Mesothelial cell of epicardium (in vitro differentiated cells): ENCODE measurements at places on chromosomes 4 and X. TPM values are rescaled to one million over a fixed set of nuclear protein-coding genes. Genes with fewer than 3 reads are reported as not detected.

The CASP6 gene
- total RNA-seq = 36.7 to 38.2 TPM (median 37.3 TPM) in 3 replicates

- no peaks in the 10 kb centered on the region for H3K27me3 ChIP-seq
- H3K4me1 ChIP-seq = no peaks in the 10 kb centered on the region
- no peaks in the 10 kb centered on the region for H3K36me3 ChIP-seq
- H3K4me3 ChIP-seq = no peak overlapping the region
Observed at GRCh38 chrX:117147249-117147648, 684.5 kb upstream of the CT83 start.

DNA sequence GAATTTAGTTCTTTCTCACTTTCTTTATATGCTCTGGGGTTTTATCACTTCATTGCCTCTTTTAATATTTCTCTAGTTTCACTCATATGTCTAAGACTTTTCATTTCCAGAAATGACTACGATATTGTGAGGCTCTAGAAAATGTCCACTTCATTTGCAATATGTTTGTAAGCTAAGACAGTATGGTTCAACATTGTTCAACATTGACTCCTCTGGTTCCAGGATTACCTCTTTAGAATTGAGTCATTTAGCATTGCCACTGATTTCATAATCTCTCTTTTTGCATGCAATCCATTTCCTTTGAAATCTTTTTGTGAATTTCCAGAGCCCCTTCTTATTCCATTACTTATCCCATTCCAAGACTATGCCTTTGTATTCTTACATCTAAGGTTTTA lies 32.3 kb downstream of the BBS12 start:
- H3K4me1 ChIP-seq = peaks cover 10% of the 10 kb centered on the region
- H3K27me3 ChIP-seq = no peaks in the 10 kb centered on the region
- H3K4me3 ChIP-seq = no peak overlapping the region
- DNase-seq = no peak
- no peaks in the 10 kb centered on the region for H3K36me3 ChIP-seq

DNA sequence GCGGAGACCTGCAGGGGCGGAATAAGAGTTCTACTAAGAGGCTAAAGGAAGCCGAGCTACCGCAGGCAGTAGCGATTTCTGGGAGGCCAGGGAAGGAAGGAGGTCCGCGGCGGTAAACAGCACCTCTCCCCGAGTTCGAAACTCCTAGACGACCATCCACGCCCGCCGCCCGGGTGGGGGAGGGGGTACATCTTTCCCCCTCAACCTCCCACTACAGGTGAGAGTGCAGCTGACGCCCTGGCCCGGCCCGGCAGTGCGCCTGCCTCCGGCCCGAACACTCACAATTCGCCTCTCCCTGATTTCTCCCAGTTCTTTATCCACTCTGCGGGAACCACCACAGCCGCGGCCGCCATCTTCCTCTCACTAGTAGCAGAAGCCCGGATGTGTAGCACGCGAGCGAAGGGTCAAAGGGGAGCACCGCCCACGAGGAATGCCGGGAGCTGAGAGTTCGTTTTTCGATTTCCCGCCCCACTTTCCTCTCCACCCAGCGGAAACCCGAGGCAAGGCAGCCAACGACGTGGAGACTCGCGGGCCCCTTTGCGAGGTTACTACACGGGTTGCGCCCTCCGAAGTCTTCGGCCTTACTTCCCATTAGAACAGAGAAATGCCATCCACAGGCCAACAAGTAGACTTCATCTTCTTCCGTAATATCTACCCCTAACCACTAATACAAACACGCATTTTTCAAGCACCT lies at the start of gene THOC2:
THOC2 (minus strand) TSS at position 383 of the 694 bp plus-strand sequence; CDS start at position 353, 30 bp downstream.
- peaks cover 2% of the 10 kb centered on the region for H3K36me3 ChIP-seq
- peak within 1 kb of the TSS; percentile 91 for H3K4me3 ChIP-seq
- H3K27me3 ChIP-seq = no peaks in the 10 kb centered on the region
- peak within 1 kb of the TSS; percentile 96 for H3K27ac ChIP-seq

- H3K27me3 ChIP-seq = no peaks in the 10 kb centered on the region
- H3K4me1 ChIP-seq = peaks cover 39% of the 10 kb centered on the region
- no peak for DNase-seq
- H3K27ac ChIP-seq = peak overlapping the region; percentile 5
- no peak overlapping the region for H3K4me3 ChIP-seq
Observed at GRCh38 chrX:21799767-21800166, 39.6 kb upstream of the MBTPS2 start.
